Activated CD4-positive, alpha-beta T cell treated with anti-CD3 and anti-CD28 coated beads, Interleukin-2, amount 50 U/mL, for 1 hour (primary cell): ENCODE measurements at places on chromosomes 16 and 17.

DNA sequence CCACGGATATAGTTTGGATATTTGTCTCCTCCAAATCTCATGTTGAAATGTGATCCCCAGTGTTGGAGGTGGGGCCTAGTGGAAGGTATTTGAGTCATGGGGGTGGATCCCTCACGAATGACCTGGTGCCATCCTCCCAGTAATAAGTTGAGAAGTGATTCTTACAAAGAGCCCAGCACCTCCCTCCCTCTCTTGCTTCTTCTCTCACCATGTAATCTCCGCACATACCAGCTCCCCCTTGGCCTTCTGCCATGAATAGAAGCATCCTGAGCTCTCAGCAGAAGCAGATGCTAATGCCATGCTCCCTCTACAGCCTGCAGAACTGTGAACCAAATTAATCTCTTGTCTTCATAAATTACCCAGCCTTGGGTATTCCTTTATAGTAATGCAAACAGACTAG, 41.9 kb upstream of the RBBP6 start:
- DNase-seq: no peak

DNA sequence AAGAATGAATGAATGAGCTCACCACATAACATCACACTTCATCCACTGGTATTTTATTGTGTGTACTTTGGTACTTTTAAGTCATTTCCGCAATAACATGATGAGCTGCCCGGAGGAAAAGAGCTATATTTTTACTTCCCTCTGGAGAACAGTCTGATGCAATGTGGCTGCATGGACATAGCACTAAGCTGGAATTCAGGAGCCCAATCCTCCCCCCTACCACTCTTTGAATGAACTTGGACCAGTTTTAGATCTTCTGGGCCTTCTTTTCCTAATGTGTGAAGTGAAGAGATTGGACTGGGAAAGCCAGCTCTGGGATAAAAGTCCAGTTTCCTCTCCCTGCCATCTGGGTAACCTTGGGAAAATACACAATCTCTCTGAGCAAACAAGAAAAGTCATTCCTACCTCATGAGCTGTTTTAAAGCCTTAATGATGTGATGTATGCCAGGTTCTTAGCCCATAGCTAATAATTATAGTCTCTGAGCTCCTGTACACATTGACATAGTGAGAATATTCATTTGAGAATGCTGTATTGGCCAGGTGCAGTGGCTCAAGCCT, 79.3 kb downstream of the ABCC12 start:
- DNase-seq: no peak

DNA sequence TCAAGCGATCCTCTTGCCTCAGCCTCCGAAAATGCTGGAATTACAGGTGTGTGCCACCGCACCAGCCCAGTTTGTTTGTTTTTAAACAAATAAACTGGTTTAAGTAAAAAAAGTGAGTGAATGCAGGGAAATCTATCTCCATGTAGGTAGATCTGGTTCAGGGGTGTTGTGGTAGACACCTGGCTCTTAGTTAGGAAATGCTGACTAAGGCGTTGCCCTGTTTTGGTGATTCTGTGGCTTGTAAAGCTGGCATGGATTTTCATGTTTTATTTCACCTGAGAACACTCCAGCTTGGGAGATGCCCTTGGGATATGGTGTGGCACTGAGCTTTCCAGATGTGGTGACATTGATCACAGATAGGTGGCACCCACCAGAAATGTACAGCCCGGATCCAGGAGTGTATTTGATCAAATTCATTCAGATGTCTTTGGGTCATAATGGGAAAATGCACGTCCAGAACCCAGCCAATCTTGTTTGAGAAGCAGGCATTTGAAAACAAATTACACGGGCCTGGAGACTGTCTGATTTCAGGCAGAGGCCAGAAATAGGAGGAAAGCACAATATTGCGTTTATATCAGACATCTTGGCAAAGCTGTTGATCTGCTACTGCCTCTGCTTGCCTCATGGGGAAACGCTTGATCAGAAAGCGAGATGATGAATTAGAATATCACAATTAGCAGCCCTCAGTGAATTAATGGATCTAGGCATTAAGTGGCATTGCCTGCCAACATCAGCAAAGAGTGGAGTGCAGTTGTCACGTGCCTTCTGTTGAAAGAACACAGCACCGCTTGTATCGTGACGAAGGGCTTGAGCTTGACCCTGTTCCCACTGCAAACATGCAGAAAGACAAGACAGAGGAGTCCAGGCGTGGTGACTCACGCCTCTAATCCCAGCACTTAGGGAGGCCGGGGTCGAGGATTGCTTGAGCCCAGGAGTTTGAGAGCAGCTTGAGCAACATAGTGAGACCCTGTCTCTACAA, 7.3 kb upstream of the IL34 start:
- no peak for DNase-seq

GRCh38 chr16:5385115-5385514, 287.5 kb upstream of the EEF2KMT start:
- no peak for DNase-seq

- DNase-seq: no peak
These were observed 28.2 kb downstream of the ST3GAL2 start for GRCh38 chr16:70410734-70411133.

DNA sequence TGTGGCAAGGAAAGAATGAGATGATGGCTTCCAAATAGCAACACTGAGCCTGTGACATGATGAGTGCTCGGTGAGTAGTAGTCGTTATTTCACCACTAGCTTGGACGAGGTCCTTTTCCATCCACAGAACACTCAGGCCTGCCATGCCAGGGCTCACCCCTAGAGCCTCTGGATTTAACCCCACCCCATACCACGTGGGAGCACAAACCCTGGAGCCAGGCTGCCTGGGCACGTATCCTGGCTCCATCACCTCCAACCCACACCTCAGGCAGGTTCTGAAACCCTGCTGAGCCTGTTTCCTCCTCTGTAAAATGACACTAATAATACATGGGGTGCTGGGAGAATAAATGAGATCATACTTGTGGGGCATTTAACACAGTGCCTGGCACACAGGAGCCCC, 192.4 kb downstream of the KATNIP start:
- DNase-seq: no peak
